Mesendoderm (in vitro differentiated cells): ENCODE measurements at places on chromosomes 5 and 9.
A peak's percentile ranks its signal among the peaks of the same experiment; 100 is the strongest.

- DNase-seq: peak; percentile 35
These were observed 559.9 kb downstream of the PSAT1 start for GRCh38 chr9:78856781-78857180.

- no peak for DNase-seq
These were observed 547.6 kb downstream of the BNC2 start for GRCh38 chr9:16322849-16323248.

DNA sequence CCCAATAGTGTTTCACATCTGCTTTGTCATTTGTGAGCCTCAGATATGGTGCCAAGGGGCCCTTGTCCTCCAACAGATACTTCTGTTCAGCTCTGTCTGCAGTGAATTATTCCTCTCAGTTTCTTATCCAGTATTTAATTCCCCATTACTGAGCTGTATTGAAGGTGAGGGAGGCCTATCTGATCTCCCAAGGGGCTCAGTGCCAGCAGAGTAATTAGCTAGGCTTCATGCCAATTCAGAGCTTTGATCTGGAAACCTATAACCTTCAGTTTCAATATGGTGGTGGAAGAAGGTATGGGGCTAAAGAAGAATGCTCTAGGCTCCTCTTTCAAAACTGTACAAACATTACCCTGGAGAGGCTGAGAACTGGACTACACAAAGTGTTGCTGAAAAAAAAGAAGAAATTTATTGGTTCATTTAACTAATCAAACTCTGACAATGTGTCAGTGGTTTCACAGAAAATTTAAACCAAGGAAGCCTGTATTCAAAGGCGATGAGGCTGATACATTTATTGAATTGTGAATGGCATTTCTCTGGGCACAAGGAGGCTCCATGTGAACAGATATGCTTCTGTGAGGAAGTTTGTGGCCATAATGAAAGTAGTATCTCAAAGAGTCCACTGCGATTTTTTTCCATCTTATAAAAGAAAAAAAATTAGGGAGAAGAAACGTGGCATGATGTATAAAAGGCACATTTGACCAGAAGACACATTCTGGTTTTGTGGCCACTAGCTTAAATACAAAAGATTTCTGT is 397.8 kb downstream of the TLE4 start:
- DNase-seq: no peak

- DNase-seq: no peak
These were observed 9.8 kb downstream of the CXCL14 start for GRCh38 chr5:135568923-135569360.

GRCh38 chr5:5369051-5369605 is 53.3 kb upstream of the ICE1 start:
- DNase-seq: no peak

- peak; percentile 66 for DNase-seq
These were observed 71.9 kb downstream of the MVB12B start for GRCh38 chr9:126398403-126399058.

- peak; percentile 88 for DNase-seq
These were observed at the start of gene FGF10 for GRCh38 chr5:44389090-44389822. TSS of gene FGF10 (minus strand) at chr5:44389420. CDS start at chr5:44388682, 738 bp downstream.

- DNase-seq: no peak
These were observed 186.6 kb downstream of the HINT1 start for GRCh38 chr5:130978475-130978874.

DNA sequence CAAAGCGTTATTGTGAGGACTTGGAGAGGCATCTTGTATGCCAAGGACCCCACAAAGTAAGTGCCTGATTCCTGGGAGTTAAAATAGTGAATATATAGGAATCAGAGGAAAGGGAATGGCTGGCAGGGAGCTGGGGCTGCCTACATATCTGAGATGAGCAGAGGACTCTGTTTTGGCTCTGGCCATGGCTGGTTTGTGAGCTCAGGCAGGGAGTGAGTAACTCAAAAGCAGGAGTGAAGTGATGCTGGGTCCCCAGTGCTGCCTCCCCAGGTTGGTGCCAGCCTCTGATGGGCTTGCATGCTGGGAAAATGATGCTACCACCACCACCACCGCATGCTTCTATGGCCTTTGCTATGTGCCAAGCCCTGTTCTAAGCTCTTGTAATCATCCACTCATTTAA is 246.0 kb upstream of the MVB12B start:
- DNase-seq: no peak

- DNase-seq: no peak
These were observed 123.5 kb downstream of the SLC24A2 start for GRCh38 chr9:19665146-19665863.

- peak; percentile 24 for DNase-seq
These were observed 18.6 kb downstream of the JAKMIP2 start for GRCh38 chr5:147763791-147764525.

GRCh38 chr9:30723656-30724055 is 1660.8 kb upstream of the ACO1 start:
- no peak for DNase-seq

- DNase-seq: no peak
These were observed 378.6 kb upstream of the KLF4 start for GRCh38 chr9:107868186-107868585.

GRCh38 chr9:38090170-38090569 is 21.1 kb upstream of the SHB start:
- DNase-seq: peak; percentile 34

- DNase-seq: no peak
These were observed 17.9 kb downstream of the TMEM167A start for GRCh38 chr5:83059341-83059740.

DNA sequence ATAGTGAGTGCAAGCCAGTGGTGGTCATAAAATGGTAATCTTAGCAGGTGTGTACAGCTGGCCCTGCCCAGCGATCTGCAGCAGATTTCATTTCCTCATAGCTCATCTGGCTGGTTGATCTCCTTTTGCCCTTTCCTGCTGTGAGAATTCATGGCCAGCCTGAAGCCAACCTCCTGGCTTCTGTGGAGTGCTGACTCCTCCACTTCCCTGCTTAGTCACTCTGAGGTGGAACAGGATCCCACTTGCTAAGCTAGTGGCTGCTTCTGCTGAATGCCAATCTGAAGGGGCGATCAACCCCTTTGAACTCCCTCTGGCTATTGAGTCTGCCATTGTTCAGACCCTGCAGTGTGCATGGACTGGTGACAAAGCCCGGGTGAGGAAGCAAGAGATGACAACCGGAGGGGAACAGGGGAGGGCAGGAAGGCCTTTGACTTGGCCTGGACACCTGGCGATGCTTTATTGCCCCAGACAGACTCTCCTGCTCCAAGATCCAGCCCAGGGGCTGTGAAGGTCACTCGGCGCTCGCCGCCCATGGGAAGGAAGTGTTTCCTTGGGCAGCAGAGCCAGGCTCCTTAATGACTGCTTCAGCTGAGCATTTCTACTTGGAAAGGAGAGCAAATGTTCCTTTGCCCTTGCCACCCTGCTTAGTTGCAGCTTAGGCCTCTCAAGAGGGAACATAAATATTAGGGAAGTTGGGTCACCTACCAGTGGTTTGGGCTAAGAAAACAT is 341.1 kb downstream of the ZSWIM6 start:
- DNase-seq: peak; percentile 33

- DNase-seq: no peak
These were observed 365.9 kb downstream of the DMAC1 start for GRCh38 chr9:7433508-7434292.

DNA sequence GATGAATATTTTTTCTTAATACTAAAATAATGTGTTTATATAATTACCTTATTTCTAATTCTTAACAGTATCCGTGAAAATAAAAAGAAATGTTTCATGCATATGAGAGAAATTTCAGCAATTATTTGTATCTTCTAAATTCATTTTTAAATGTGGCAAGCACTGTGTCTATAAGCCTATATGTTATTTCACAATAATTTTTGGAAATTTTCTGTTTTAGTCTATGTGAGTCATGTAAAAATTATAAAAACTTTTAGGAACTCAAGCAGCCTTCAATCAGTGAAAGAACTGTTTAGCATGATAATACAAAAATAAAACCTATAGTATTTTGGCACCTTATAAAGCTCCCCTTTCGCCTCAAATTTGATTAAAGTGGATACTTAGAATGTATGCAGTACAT is 96.8 kb downstream of the ZCCHC7 start:
- no peak for DNase-seq

DNA sequence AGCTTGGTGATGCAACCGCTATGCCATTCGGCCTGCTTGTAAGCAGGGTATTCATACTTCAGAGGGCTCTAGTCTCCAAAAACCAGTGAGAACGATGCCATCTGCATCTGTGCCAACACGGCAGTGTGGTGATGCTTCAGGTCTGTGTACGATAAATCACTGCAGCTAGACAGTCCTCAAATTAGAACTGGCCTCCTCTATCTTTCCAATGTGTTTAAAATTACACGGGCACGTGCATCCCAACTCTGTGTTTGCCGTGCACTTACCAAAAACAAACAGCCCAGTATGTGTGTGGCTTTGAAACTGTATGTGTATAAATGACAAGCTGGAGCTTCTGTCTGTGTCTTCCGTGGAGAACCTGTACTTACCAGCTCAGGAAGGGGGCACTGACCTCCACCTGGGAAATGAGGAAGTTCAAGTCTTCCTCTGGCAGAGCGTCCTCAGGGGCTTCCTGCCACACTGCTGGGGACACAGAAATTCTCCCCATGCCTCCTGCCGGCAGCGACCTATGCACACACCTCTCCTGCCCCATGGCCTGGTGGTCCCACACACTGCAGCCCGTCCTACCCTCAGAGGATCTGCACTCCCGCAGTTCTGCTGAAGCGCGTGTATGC is 12.3 kb downstream of the MED10 start:
- DNase-seq: no peak

DNA sequence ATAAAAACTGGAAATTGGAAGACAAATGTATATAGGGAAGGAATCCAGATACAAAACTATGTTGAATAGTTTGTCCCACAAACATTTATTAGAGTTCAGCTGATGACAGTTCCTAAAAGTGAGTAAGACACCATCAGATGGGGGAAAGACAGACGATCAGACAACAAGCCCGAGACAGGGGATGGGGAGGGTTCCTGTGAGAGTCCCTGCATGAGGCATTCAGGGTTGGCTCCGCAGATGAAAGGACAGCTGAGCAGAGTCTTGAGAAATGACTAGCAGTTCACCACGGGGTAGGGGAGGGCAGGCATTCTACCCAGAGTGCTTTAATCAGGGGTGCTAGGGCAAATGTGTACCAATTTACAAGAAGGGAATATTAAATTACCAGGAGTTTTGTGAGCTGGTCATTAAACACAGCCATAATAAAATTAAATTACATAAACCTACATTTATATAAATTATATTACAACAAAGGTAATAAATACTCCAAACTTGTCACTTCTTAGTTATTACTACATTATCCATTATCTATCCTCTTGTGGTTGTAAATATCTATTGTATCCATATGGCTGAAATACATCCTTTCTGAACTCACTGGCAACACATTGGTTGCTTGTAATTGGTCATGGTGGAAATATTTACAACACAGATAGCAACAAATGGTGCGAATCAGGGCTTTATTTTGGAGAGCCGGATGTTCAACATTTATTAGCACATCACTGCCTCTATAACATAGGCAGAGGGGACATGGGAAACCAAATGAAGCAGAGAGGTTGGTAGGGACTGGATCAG is 27.8 kb downstream of the TNFSF15 start:
- DNase-seq: peak; percentile 39
